Glutamatergic neuron (in vitro differentiated cells): ENCODE measurements at places on chromosomes 5 and 9.

DNA sequence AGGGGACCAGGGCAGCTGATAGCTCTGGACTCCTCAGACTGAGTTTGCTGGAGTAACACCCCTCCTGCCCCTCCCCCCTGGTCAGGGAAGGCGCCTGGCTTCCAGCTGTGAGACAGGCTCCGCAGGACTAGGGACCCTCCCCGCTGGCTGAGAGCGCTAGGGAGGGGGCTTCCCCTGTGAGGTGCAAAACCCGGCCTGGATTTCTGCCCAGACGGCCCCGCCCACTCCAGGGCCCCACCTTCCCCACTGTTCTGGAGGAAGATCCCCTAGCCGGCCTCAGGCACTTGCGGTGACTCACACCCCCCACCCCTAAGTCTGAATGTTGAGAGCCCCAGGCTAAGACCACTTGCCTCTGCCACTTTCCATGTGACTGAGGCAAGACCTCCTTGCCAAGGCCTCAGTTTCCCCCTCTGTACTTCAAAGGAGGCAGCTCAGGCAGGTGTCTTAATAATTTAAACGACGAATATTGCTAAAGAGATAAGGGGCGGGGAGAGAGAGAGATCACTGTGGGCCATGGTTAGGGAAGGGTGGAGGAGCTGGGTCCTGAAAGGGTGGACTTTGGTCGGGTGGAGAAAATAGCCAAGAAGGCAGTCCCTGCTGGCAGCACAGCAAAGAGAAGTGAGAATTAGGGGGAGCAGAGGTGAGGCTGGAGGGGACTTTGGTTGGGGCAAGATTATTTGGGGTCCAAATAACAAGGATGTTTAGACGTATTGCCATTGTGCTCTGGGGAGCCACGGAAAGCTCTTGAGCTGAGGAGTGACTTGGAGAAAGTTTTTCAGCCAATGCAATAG is 1.0 kb upstream of the DAB2IP start:
- peak; percentile 76 for DNase-seq

GRCh38 chr5:94433397-94434163 is 184.8 kb downstream of the KIAA0825 start:
- DNase-seq = no peak

- DNase-seq = no peak
These were observed 116.3 kb downstream of the HSD17B3 start for GRCh38 chr9:96185518-96186156.

DNA sequence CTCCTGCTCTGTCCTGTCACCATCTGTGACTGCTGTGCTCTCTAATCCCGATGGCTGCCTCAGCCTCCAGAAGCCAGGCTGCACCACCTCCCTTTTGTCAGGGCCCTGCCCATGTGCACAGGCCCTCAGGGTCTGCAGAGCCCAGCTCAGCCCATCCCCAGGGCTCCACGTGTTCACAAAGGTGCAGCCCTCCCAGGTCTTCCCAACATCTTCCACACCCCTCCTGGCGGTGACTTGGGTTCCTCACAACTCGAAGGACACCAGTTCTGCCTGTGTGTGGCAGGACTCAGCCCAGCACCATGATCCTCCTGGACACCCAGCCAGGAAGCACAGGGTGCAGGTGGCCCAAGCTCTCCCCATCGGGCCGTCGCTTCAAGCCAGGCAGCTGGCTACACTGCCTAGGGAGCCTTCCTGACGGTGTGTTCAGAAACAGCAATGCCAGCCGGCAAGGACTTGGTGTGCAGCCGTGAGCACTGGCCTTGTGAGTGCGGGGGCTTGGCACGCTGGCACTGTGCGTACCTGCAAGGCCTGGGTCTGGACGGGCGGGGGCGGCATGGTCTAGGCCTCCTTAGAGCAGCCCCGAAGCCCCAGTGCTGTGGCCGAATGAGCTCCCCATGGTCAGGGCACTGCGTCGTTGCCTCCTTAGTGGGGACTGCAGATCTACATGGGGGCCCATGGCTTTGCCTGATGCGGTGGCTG is 96.1 kb downstream of the MRPL36 start:
- no peak for DNase-seq

DNA sequence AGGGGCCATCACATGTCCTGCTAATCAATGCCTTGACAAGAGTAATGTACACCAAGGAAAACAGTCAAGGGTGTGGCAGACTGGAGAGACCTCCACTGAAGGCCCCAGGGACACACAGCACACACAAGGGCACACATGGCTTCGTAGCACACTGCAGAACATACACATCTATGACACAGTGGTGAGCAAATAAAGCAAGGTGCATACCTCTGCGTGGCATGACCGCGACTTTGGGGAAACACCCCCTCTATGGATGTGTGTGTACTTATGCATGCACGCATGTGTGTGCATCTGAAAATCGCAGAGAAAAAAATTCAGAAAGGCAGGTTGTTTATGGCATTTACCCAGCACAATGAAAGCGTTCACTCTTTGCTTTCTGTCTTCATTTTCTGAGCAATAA is 20.5 kb downstream of the SEMA4D start:
- peak; percentile 10 for DNase-seq

DNA sequence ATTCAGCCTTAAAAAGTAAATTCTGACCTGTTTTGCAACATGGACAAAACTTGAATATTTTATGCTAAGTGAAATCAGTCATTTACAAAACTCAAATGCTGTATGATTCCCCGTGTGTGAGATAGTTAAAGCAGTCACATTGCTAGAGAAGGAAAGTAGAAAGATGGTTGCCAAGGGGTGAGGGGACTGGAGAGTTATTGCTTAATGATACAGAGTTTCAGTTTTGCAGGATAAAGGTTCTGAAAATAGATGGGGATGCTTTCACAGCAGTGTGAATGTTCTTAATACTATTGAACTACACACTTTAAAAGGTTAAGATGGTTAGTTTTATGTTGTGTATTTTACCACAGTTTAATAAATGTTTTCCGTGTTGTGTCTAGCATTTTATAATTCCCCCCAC is 51.2 kb downstream of the SGCD start:
- DNase-seq = no peak

- no peak for DNase-seq
These were observed 27.1 kb upstream of the ACTBL2 start for GRCh38 chr5:57509501-57510260.
